ENCODE measurements at places on chromosomes 12 and 14. TPM values are rescaled to one million over a fixed set of nuclear protein-coding genes. Genes with fewer than 3 reads are reported as not detected.
A peak's percentile ranks its signal among the peaks of the same experiment; 100 is the strongest.

DNA sequence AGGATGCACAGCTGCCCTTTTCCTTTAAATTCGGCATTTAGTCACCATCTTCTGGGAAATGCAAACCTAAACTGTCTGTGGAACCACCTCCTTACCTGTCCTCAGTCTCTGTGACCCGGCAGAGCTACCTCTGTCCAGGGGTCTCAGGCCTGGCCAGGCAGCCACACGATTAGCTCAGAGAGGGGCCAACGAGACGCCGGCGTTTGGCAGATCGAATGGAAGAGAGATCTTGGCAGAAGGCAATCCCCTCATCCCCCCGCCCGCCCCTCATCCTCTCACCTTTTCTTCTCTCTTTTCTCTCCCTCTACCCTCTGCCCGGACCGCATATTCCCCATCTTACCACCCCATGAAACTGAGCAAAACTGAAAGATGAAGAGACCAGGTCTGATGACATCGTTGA, 101.0 kb downstream of the PIWIL1 start:
- no peak overlapping the region for H3K27ac ChIP-seq
- H3K4me1 ChIP-seq: no peaks in the 10 kb centered on the region
- no peaks in the 10 kb centered on the region for H3K27me3 ChIP-seq
- no peak for DNase-seq
- H3K36me3 ChIP-seq: no peaks in the 10 kb centered on the region
- no peak overlapping the region for H3K4me3 ChIP-seq

DNA sequence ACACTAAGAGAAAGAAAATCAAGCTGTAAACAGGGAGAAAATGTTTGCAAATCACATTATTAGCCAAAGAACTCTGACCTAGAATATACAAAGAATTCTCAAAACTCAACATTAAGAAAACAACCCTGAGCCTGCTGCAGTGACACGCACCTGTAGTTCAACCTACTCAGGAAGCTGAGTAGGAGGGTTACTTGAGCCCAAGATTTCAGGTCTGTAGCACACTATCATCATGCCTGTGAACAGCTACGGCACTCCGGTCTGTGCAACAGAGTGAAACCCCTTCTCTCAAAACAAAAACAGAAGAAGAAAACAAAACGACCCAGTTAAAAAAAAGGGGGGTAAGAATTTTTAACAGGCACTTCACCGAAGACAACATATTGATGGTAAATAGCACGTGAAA, 20.8 kb downstream of the SAV1 start:
- no peak for DNase-seq
- no peaks in the 10 kb centered on the region for H3K36me3 ChIP-seq
- no peaks in the 10 kb centered on the region for H3K4me1 ChIP-seq
- H3K4me3 ChIP-seq: no peak overlapping the region

GRCh38 chr12:92078167-92079053, 67.2 kb downstream of the BTG1 start:
- H3K4me1 ChIP-seq: no peaks in the 10 kb centered on the region
- H3K4me3 ChIP-seq: no peak overlapping the region
- DNase-seq: no peak
- H3K27ac ChIP-seq: peak overlapping the region; percentile 53

The PTHLH gene
- total RNA-seq: 2.4 TPM

The ZNF740 gene
- 17.9 TPM for total RNA-seq

Data from breast epithelium (tissue), 4 donors.